Jurkat, Clone E6-1 (cell line): ENCODE measurements at places on chromosomes 4 and X.

DNA sequence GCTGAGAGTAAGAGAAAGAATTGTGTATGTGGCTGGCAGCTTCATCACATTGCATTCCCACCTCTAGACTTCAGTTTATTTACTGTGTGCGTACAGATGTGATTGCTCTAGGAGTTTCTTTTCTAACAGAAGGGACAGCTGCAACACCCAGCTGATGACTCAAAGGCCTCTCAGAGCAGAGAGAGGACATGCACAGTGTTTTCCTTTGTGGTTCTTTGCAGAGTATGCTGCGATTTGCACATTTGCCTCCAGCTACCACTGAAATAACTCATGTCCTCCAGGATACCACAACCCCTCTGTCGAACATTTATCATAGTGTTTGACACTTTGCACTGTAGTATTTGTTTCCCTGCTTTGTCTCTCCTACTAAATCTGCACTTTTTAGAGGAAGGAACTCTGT, 294.1 kb downstream of the STIM2 start:
- no peak for DNase-seq

GRCh38 chrX:12910423-12911121, 4.2 kb downstream of the TLR8 start:
- no peak for DNase-seq

- peak; percentile 16 for DNase-seq
Measured at GRCh38 chrX:54415534-54416350, 24.5 kb upstream of the TSR2 start.

GRCh38 chr4:183936574-183937345, 31.7 kb downstream of the STOX2 start:
- DNase-seq, result no peak

GRCh38 chr4:36332782-36333131, 51.3 kb downstream of the DTHD1 start:
- no peak for DNase-seq

GRCh38 chr4:89307446-89308160, at the start of gene GPRIN3:
TSS of gene GPRIN3 (minus strand) at chr4:89307800. CDS start at chr4:89250110, 57,690 bp downstream.
- no peak for DNase-seq

- DNase-seq, result no peak
Measured at GRCh38 chr4:108361886-108362285, 193.2 kb upstream of the LEF1 start.

GRCh38 chrX:40474645-40475044, 106.1 kb upstream of the ATP6AP2 start:
- no peak for DNase-seq

DNA sequence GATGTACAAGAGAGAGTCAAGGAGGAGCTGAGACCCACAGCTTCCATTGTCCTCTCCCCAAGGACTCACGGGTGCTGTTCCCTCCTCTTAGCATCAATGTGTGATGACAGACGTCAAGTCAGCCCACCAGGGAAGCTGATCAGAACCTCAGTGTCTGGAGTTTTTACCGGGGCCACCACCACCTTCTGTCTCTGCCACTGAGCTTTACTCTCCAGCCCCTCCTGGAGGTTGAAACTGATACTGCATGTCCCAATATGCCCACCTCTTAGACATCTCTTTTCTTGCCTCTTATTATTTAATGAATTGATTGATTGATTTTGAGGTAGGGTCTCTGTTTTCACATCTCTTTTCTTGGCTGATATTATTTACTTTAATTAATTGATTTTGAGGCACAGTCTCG, 10.3 kb upstream of the AKAP17A start:
- peak; percentile 87 for DNase-seq

GRCh38 chr4:148780426-148781005, 338.3 kb upstream of the NR3C2 start:
- DNase-seq, result no peak

GRCh38 chr4:102537269-102537668, 36.1 kb downstream of the NFKB1 start:
- no peak for DNase-seq

GRCh38 chr4:180164799-180165198, 2078.4 kb upstream of the TENM3 start:
- no peak for DNase-seq

GRCh38 chr4:79833857-79834256, 239.2 kb downstream of the ANTXR2 start:
- DNase-seq, result no peak

- DNase-seq, result peak; percentile 93
Measured at GRCh38 chr4:38177035-38177546, 216.9 kb downstream of the PTTG2 start.

DNA sequence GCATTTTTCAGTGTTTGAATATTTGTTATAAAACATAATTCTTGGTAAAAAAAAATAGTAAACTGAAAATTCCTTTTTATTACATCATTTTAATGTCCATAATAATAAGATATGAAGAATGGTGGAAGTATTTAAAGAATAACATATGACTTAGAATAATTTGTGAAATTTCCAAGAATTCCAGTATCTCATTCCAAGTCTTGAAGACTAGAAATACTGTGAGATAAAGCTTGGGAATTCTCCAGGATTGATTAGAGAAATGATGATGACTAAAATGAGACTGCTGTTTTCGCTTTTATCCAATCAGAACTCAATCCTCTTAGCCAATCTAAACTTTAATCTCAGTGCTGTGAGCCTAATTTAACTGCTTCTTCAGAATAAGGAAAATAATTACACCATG, 184.2 kb upstream of the HCCS start:
- no peak for DNase-seq

DNA sequence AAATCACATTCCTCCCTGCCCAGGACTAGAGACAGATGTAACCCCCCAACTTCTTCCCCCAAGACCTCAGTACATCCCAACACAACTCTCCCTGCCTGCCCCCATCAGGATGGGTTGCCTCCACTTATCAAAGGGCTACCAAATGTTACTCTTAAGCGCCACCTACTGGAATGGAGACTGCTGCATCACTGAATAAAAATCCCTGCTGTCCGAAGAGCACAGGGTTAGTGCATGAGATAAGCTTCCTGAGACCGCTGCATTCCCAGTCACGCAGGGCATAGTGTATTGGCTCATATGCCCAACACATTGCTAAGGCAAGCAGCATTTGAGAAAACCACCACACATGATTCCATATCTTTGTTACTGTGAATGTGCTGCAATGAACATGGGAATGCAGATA, 544.5 kb downstream of the PPP4R3C start:
- peak; percentile 11 for DNase-seq
